ENCODE measurements at places on chromosomes 1 and 21.

GRCh38 chr1:162530307-162530987 is 31.1 kb upstream of the UAP1 start:
- H3K27me3 ChIP-seq, result no peaks in the 10 kb centered on the region
- no peaks in the 10 kb centered on the region for H3K36me3 ChIP-seq
- no peak overlapping the region for H3K4me3 ChIP-seq
- peaks cover 3% of the 10 kb centered on the region for H3K4me1 ChIP-seq
- no peak for DNase-seq

- H3K27ac ChIP-seq, result no peak overlapping the region
- peaks cover 9% of the 10 kb centered on the region for H3K4me1 ChIP-seq
- H3K27me3 ChIP-seq, result peaks cover 32% of the 10 kb centered on the region
- no peak for DNase-seq
- H3K4me3 ChIP-seq, result no peak overlapping the region
- H3K36me3 ChIP-seq, result no peaks in the 10 kb centered on the region
These were observed 63.9 kb downstream of the WDR64 start for GRCh38 chr1:241715956-241716355.

- H3K27ac ChIP-seq, result no peak overlapping the region
- H3K36me3 ChIP-seq, result peaks cover 5% of the 10 kb centered on the region
- no peak for DNase-seq
- peaks cover 10% of the 10 kb centered on the region for H3K27me3 ChIP-seq
These were observed 33.5 kb upstream of the ACTRT2 start for GRCh38 chr1:2987773-2988172.

GRCh38 chr1:159935719-159936272 is 9.6 kb downstream of the IGSF9 start:
- H3K4me3 ChIP-seq, result no peak overlapping the region

DNA sequence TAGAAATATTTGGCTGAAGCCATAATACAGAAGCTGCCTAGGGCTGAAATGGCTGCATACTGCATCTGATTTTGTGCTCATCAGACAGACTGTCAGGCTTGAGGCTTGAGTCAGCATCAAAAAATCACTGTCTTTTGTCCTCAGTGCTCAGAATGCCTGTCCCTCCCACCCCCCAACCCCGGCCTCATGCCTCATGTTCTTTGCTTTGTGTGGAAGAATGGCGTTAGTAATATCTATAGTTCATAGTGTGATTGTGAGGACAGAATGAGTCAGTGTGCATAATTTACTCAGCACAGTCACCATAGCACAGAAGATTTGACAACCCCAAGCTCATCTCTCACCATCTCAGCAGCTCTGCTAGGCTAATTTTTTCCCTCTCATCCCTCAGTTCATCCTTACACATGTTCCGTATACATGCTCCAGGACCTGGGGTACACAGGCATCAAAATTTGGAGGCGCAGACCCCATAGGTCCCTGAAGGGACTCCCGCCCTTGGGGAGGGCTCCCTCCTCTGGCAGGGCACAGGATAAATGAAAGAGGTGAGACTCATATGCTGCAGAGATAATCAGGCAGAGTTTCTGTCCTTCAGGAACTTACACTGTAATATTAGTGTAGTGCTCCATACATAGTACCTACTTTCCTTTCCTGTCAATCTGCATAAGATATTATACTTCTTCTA is 159.1 kb upstream of the C8B start:
- H3K36me3 ChIP-seq, result peaks cover 3% of the 10 kb centered on the region
- no peaks in the 10 kb centered on the region for H3K27me3 ChIP-seq
- DNase-seq, result no peak
- H3K4me1 ChIP-seq, result peaks cover 5% of the 10 kb centered on the region
- no peak overlapping the region for H3K4me3 ChIP-seq

DNA sequence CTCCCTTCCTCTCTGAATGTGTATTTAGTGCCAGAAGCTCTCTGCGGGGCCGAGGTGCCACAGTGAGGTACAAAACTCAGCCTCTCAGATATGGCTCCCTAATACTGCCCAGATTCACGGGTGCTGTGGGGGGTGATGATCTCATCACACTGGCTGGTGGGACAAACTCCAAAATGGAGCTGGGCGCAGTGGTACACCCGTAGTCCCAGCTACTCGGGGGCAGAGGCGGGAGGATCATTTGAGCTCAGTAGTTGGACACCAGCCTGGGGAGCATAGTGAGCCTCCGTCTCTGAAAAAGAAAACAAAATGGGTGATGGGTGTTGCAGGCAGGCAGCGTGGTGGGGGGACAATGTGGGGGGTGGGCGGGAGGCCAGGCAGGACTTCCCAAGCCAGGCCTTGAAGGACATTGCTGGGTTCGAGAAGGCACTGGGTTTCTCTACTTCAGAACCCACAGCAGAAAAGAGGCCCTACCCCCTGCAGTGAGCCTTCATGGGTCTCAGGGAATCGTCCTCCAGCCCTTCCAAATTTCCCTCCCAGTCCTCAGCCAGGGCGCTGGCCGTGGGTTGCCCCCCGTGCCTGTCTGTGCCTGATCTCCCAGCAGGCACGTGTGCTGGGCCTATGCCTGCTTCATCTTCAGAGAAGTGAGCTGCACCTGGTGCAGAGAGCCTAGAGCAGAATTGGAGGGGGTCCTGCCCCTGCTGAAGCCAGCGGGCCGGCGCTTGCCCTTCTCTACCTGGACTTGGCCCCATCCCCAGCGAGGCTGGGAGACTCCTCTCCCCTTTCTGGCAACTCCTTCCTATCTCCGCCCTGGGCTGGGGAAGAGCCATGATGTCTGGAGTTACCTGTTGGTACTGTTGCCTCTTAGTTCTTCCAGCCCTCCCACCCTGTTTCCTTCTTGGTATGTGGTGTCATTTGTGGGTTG is 14.0 kb downstream of the H6PD start:
- H3K27ac ChIP-seq, result no peak overlapping the region
- H3K4me3 ChIP-seq, result no peak overlapping the region
- H3K36me3 ChIP-seq, result peaks cover 5% of the 10 kb centered on the region
- H3K4me1 ChIP-seq, result peaks cover 12% of the 10 kb centered on the region
- no peak for DNase-seq

DNA sequence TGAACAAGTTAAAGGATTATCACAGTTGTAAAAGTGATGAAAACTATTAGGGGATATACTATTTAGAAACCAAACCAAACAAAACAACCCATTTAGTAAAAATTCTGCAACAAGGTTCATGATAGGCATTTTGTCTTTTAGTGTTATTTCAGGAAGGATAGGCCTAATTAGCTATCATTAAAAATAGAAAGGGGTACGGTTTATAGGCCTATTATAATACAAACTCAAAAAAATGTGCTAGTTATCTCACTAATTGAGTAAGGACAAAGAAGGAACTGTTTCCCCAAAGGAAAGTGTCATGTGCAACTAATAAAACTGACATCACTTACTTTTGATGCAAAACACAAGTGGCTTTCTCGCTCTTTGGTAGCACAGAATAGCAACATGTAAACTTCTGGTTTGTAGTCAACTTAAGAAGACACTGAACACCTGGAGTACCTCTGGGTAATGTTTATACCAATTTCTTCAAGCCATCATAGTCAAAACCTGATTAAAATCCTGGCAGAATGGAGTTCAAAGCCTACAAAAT is 28.5 kb downstream of the SLC16A1 start:
- H3K4me1 ChIP-seq, result peaks cover 6% of the 10 kb centered on the region
- peak overlapping the region; percentile 4 for H3K27ac ChIP-seq
- DNase-seq, result no peak
- no peaks in the 10 kb centered on the region for H3K27me3 ChIP-seq

GRCh38 chr1:86821956-86822355 is 92.0 kb downstream of the SELENOF start:
- H3K36me3 ChIP-seq, result peaks cover 4% of the 10 kb centered on the region
- no peak for DNase-seq
- no peak overlapping the region for H3K27ac ChIP-seq
- H3K27me3 ChIP-seq, result peaks cover 31% of the 10 kb centered on the region
- H3K4me1 ChIP-seq, result peaks cover 2% of the 10 kb centered on the region

GRCh38 chr1:206524739-206525364 is 17.5 kb downstream of the RASSF5 start:
- H3K36me3 ChIP-seq, result no peaks in the 10 kb centered on the region
- no peaks in the 10 kb centered on the region for H3K4me1 ChIP-seq
- H3K27ac ChIP-seq, result no peak overlapping the region
- DNase-seq, result no peak
- H3K4me3 ChIP-seq, result no peak overlapping the region

GRCh38 chr1:116764466-116764898 is 10.3 kb downstream of the CD2 start:
- no peaks in the 10 kb centered on the region for H3K27me3 ChIP-seq
- H3K36me3 ChIP-seq, result peaks cover 23% of the 10 kb centered on the region
- DNase-seq, result peak; percentile 59
- peaks cover 85% of the 10 kb centered on the region for H3K4me1 ChIP-seq
- H3K27ac ChIP-seq, result peak overlapping the region; percentile 98

DNA sequence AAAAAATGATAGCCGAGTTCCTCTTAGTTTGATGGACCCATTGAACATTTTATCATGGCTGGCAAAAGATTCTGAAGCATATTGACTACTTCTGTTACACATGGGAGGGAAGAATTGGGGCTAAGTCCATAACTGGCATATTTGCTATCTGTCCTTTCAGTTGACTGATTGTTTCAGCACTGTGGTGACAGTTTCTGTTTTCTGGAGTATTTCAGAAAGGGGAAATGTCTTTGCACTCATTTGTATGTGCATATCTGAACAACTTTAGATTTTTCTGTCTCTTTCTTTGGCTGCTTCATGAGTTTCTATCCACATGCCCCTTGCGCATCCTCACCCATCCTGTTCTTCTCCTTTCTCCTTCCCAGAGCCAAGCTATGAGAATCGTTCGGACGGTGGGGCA is 33.2 kb downstream of the SPATA46 start:
- no peaks in the 10 kb centered on the region for H3K36me3 ChIP-seq
- no peak for DNase-seq
- H3K27me3 ChIP-seq, result peaks cover 40% of the 10 kb centered on the region
- H3K4me1 ChIP-seq, result no peaks in the 10 kb centered on the region

- peak; percentile 77 for DNase-seq
- no peaks in the 10 kb centered on the region for H3K36me3 ChIP-seq
- H3K27me3 ChIP-seq, result no peaks in the 10 kb centered on the region
These were observed at the start of gene SLC19A1 for GRCh38 chr21:45542242-45542666. Gene SLC19A1, minus strand, starts transcription at chr21:45542440. Its CDS starts 4,481 bp downstream, at chr21:45537959.

GRCh38 chr1:166064313-166064926 is 102.4 kb downstream of the FAM78B start:
- H3K4me1 ChIP-seq, result no peaks in the 10 kb centered on the region
- no peak for DNase-seq
- H3K4me3 ChIP-seq, result no peak overlapping the region

- H3K27me3 ChIP-seq, result no peaks in the 10 kb centered on the region
- H3K4me1 ChIP-seq, result no peaks in the 10 kb centered on the region
- no peak for DNase-seq
- H3K36me3 ChIP-seq, result no peaks in the 10 kb centered on the region
- no peak overlapping the region for H3K27ac ChIP-seq
- no peak overlapping the region for H3K4me3 ChIP-seq
These were observed 214.7 kb downstream of the SLC44A5 start for GRCh38 chr1:75396260-75396659.

GRCh38 chr1:115307661-115308060 is 30.4 kb downstream of the NGF start:
- no peaks in the 10 kb centered on the region for H3K36me3 ChIP-seq
- H3K27me3 ChIP-seq, result peaks cover 13% of the 10 kb centered on the region
- no peak overlapping the region for H3K4me3 ChIP-seq
- no peak for DNase-seq
- H3K27ac ChIP-seq, result no peak overlapping the region

DNA sequence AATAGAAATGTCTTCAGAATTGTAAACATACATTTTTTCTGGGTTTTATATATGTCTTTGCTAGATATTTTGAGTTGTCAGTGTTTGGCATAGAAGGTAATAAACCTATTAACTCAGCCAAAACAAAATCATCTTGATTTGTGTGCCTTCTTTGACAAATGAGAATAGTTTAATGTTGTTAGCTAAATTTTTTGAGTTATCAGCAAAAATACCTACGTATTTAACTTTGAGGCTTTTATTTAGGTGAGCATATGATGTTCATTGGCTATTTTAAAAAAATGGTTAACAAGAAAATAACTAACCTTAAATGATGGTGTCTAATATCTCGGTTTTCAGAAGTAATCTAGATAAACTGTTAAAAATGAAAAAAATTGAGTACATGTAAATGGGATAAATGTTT is 83.2 kb upstream of the SLC5A9 start:
- H3K36me3 ChIP-seq, result no peaks in the 10 kb centered on the region
- no peak overlapping the region for H3K4me3 ChIP-seq
- DNase-seq, result no peak
- no peaks in the 10 kb centered on the region for H3K27me3 ChIP-seq
- H3K4me1 ChIP-seq, result no peaks in the 10 kb centered on the region

GRCh38 chr1:81478219-81478618 is 322.5 kb upstream of the ADGRL2 start:
- no peak for DNase-seq
- H3K4me3 ChIP-seq, result no peak overlapping the region
- no peaks in the 10 kb centered on the region for H3K27me3 ChIP-seq
- H3K36me3 ChIP-seq, result no peaks in the 10 kb centered on the region
- H3K4me1 ChIP-seq, result no peaks in the 10 kb centered on the region
- no peak overlapping the region for H3K27ac ChIP-seq

- H3K27ac ChIP-seq, result no peak overlapping the region
- peaks cover 38% of the 10 kb centered on the region for H3K27me3 ChIP-seq
- no peak overlapping the region for H3K4me3 ChIP-seq
- H3K4me1 ChIP-seq, result peaks cover 4% of the 10 kb centered on the region
- no peak for DNase-seq
These were observed 40.2 kb downstream of the CASQ2 start for GRCh38 chr1:115728341-115728740.

DNA sequence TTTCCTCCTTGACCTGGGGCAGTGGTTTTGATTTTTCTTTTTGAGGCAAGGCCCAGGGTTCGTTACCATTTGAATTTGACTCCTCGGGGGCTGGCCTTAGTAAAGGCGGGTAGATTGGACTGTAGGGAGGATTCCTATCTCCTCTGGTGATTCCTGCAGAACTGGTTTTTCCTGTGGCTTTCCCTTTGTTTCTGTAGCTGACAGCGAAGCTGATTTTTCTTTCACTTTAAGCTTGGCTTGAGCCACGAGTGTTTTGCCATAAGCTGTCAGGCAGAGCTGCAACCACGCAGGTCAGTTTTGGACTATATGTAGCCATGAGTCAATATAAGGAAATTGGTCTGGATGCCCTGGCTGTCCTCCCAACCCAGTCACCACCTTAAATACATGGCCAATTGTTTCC is 28.7 kb upstream of the KCNJ15 start:
- DNase-seq, result no peak
- H3K4me3 ChIP-seq, result no peak overlapping the region
- H3K27me3 ChIP-seq, result no peaks in the 10 kb centered on the region
- H3K27ac ChIP-seq, result no peak overlapping the region
- peaks cover under 1% of the 10 kb centered on the region for H3K36me3 ChIP-seq

All from T-helper 17 cell (primary cell).